Progenitor cell of endocrine pancreas (in vitro differentiated cells): ENCODE measurements at places on chromosomes 11 and 22. TPM values are rescaled to one million over a fixed set of nuclear protein-coding genes. Genes with fewer than 3 reads are reported as not detected.

The KRTAP5-11 gene
- not detected in 2 replicates for total RNA-seq

The CDON gene
- 24.9 and 26.4 TPM in 2 replicates for total RNA-seq

DNA sequence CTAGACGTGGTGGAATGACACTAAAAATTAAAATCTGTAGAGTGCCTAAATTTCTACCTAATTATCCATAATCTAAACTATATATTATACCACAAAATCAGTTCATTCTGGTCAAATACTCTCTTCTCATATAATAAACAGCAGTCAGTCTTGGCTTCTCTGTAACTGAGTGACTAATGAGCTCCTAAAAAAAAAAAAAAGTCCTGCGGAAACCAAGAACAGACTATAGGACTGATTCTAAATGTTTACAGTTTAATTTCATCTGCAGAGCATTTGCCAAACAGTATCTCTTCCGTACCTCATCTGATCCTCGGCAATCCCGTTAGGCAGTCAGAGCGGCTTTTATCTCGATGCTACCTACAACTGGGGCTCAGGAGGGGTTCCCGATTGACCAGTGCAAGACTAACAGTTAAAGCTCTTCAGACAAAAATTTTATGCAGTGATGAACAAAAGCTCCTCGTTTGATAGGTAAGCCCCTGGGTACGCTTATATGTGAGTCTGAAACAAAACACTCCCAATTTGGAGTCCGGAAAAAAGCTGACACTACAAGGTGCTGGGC, 686 bp downstream of the KIF18A start:
- DNase-seq, result no peak

The GAS2 gene
- 14.5 and 16.0 TPM in 2 replicates for total RNA-seq

DNA sequence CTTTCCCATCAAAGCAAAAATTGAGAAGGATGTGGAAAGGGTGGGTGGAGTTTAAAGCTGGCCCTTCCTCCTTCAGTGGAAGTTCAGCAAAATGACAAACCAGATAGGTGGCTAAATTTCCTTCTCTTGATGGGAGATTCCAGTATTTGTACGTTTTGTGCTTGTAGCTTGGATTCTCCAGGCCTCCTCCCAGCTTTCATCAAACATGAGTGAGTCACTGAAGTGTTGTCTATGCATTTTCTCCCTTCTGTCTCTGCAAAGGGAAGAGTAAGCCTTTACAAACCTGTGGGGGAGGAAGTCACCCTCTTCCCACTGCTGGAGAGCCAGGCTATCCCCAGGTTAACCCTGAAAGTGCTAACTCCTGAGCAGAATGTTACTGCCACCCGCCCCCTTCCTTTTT, 6.4 kb downstream of the MARK2 start:
- DNase-seq, result no peak

The CABP4 gene
- total RNA-seq, result 0.18 TPM in 1 of 2 replicates, not detected in the other

GRCh38 chr11:23311986-23312940, 452.0 kb upstream of the CCDC179 start:
- no peak for DNase-seq

- DNase-seq, result no peak
Observed at GRCh38 chr11:32115446-32115845, 24.6 kb downstream of the RCN1 start.

- no peak for DNase-seq
Observed at GRCh38 chr22:36302439-36303114, 49.6 kb downstream of the APOL1 start.

- no peak for DNase-seq
Observed at GRCh38 chr22:23237201-23237798, 57.0 kb downstream of the BCR start.

DNA sequence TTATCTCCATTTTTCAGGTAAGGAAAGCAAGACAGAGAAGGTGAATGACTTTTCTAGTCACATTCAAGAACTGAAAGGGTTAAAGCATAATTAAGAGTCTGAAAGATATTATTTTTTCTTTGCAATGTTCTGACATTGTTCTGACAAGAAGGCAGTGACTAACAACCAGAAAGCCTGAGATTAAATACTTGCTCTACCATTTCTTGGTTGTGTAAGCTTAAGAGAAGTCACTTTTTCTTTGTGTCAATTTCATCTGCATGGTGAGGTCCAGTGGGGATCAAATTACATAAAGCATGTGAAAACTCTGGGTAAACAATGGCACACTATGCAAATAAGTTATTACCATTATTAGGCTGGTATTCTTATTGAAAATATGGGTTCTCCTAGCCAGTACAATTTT, 73.7 kb downstream of the PHF21A start:
- DNase-seq, result no peak

The INSC gene
- total RNA-seq, result not detected in 2 replicates

The OR2AG1 gene
- not detected in 2 replicates for total RNA-seq

DNA sequence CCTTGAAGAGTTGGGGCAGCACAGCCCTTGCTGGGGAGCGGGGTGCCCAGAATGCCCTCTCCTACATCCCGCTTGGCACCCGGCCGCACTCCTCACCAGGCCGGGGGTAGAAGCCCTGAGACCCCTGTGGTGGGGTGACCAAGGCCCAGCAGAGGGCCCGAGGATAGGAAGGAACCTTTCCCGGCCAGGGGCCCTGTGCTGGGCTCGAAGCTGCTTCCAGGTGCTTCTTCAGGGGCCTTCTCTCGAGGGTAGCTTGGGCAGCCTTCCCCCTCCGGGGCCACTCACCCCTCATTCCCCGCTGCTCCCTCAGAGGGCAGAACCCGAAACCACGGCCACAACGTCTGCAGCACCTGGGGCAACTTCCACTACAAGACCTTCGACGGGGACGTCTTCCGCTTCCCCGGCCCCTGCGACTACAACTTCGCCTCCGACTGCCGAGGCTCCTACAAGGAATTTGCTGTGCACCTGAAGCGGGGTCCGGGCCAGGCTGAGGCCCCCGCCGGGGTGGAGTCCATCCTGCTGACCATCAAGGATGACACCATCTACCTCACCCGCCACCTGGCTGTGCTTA, 752 bp downstream of the MUC2 start:
- DNase-seq, result no peak

DNA sequence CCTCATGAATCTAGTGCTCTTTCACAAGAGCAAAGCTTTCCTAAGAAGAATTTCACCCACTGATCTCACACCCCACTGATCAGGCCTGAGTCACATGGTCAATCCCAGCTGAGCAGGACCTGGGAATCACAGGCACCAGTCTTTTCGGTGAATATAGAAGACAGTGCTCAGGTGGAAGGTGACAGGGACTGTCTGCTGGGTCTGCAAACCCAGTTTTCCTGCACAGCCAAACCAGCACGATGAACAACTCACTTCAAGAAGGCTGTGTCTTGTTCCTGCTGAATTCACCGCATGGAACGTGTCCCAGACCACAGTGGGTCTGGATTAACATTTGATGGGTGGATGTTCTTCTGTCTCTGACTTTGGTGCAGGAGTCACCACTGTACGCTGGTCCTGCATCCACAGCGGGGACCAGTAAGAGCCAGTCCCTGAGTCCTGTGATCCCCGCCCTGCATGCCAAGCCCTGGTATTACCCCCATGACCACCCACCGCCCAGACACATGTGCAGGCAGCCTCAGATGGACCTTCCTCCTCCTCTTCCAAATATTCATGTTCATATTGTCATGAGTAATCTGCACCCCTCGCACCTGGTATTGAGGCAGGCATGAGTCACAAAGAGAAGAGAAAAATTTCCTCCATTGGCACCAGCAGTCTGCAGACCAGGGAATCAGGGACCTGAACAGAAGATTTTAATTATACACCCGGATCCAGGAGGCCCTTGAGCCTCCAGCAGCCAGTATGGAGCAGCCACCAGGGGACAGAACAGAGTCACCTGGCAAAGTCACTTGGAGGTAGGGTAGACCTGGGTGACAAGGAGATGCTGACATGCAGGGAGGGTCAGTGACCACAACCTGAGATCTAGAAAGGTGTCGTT, 8.6 kb upstream of the IGLL5 start:
- no peak for DNase-seq
